Ureter (tissue), 1 donor: ENCODE measurements at places on chromosomes 13 and 19. TPM values are rescaled to one million over a fixed set of nuclear protein-coding genes. Genes with fewer than 3 reads are reported as not detected.

GRCh38 chr13:50697746-50698539 is 145.5 kb downstream of the DLEU7 start:
- DNase-seq = no peak

DNA sequence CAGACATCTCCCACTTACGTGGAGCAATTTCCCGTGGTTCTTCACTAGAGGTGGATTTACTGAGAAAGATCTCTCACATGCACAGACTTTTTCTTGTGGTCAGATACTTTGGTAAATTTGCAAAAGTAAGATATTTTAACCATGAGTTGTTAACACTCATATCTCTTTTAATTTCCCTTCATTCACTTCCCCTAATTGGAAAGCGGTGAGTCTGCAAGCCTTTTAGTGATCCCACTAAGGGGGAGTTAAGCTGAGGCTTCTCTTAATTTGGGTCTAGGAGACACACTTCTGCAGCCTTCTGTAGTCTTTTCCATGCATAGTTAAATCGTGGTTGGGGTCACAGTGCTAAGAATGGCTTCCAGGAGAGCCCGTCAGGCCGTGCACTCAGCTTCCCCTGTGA is 30.7 kb upstream of the SERPINE3 start:
- no peak for DNase-seq

Gene SERPINE3
- total RNA-seq = 0.31 TPM

DNA sequence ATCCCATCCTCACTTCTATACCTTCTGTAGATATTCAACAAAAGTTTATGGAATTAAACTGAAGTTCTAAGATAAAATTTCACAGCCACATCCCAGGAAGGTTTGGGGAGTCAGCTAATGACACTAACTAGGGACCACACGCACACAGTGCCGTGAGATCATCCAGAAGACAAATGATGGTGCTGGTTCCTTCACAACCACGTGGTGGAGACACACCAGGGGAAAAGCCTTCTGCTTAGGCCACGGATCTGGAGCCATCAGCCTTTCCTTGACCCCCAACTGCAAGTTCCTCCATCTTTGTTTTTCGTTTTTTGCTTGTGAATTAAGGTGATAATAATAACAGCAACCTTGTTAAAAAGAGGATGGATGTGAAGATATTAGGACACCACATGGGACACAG is 241.6 kb upstream of the MAB21L1 start:
- DNase-seq = no peak

Gene UPF1
- 83.4 TPM for total RNA-seq

Gene TMEM86B
- total RNA-seq = 6.4 TPM

DNA sequence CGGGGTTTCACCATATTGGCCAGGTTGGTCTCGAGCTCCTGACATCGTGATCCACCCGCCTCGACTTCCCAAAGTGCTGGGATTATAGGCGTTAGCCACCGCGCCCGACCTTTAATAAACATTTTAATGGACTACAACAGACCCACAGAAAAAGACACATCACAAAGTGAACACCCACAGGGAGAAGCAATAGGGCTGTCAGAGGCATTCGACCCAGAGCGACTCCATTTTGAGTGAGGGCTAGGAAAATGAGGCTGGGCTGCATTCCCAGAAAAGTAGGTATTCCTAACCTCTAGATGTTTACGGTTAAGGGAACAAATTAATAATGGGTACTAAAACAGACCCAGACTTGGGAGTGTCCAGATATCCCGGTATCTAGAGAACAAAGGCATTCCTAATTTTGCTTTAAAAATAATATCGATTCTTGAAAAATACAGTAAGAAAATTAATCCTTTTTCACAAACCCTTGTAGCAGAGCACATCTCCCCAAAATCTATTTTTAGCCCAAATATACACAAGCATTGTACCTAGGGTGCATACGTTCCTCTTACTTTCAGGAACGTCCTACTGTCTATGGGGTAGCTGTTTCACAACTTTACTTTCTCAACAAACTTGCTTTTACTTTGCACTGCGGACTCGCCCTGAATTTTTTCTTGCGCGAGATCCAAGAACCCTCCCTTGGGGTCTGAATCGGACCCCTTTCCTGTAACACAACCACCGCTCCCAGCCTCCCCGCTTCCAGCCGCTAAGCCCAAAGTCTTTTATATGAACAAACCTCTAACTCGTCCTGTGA is 811 bp upstream of the ZNF8 start:
- DNase-seq = no peak

GRCh38 chr13:44219577-44220548 is 153.8 kb upstream of the SERP2 start:
- DNase-seq = no peak

- DNase-seq = no peak
These were observed 7.9 kb downstream of the PIN1 start for GRCh38 chr19:9842834-9843625.

DNA sequence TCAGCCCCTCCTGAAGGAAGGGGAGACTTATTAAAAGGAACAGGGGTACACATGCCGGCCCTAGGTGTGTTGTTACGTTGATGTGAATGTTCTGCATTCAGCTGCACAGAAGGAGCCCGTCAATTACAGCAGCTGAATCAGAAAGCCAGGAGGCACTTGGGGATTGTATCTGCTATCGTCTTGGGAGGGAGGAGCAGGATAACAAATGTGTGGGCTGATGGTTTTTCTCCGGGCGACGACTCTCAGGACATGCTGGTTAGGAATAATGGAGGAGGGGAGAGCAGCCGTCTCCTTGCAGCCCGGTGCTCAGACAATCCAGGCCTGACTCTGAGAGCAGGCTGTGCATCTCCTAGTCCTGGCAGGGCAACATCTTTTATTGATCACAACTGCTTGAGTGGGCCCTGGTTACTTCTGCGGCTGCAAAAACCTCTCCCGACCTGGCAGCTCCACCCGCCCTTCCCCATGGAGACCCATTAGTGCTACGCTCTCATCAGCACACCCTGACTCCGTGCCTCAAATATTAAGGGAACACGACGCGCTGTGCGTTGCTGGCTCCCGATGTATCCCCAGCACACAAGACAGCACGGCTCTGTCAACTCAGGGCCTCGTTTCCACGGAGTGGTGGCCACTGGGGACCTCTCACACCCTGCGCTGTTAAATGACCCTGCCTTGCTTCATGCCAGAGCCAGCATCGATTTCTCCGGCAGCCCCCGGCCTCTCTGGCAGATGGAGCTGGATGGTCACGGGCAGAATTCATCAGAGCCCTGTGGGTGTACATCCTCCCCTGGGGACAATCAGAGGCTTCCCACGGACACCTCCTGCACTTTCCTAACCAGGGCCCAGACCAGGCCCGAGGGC is 25.3 kb downstream of the PEPD start:
- no peak for DNase-seq

Gene ATG4D
- 36.7 TPM for total RNA-seq

GRCh38 chr19:19642506-19643157 is 825 bp downstream of the GMIP start:
- no peak for DNase-seq

DNA sequence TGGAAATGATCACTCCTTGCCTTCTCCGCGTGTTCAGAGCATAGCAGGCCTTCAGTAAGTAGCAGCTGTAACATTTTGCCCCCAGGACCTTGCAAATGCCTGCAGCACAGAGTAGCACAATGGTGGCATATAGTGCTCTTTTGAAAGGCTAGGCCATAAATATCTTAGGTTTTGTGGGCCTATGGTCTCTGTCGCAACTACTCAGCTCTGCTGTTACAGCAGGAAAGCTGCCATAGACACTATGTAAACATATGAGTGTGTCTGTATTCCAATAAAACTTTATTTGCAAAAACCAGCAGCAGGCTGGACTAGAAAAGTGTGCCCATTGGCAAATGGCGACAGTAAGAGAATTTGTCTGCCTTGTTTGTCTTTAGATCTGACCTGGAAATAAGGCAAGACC is 9.4 kb downstream of the ITPKC start:
- no peak for DNase-seq

Gene PCDH17
- total RNA-seq = 8.1 TPM

- DNase-seq = peak; percentile 20
These were observed 9.7 kb downstream of the TEX29 start for GRCh38 chr13:111330066-111330610.

Gene DACT3
- total RNA-seq = 25.6 TPM

- DNase-seq = no peak
These were observed 5.6 kb upstream of the KATNAL1 start for GRCh38 chr13:30312904-30313303.

Gene SPACA4
- not detected for total RNA-seq

Gene VSTM2B
- total RNA-seq = not detected

Gene DCT
- total RNA-seq = 0.42 TPM

- no peak for DNase-seq
These were observed 50.0 kb downstream of the ALOX5AP start for GRCh38 chr13:30785191-30785850.

- no peak for DNase-seq
These were observed at the start of gene GPR183 for GRCh38 chr13:99307247-99307646. GPR183 (minus strand) TSS chr13:99307399; CDS start chr13:99296145, 11,254 bp downstream.

Gene RYR1
- 3.4 TPM for total RNA-seq

GRCh38 chr13:59236309-59236919 is 927.3 kb downstream of the DIAPH3 start:
- DNase-seq = no peak

Gene PGLYRP2
- total RNA-seq = 0.34 TPM

DNA sequence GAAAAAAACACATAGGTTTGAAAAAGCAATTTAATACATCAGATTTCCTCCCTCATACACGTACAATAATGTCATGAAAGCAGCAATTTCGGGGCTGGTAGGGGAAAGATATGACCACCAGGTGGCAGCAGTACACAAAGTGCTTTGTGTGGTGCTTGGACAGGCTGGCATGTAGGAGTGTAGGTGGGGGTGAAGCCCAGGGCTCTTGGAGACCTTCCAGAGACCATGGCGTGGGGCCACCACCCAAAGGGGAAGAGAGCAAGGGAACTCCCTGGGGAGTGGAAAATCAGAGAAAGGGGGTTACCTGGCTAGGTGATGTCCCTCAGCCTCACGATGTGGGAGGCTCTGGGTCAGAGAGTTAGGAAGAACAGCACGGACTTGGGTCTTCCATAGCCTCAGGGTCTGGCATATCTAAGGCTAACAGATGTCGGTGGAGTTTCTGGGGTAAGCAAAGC is 11.8 kb upstream of the CCNA1 start:
- DNase-seq = peak; percentile 79
